Left kidney (tissue), 8 donors: ENCODE measurements at places on chromosomes 1 and 21.

- no peak for DNase-seq
Measured at GRCh38 chr1:31222176-31222575, 17.5 kb downstream of the NKAIN1 start.

GRCh38 chr21:14271053-14271452 lies 55.1 kb downstream of the RBM11 start:
- DNase-seq = no peak

DNA sequence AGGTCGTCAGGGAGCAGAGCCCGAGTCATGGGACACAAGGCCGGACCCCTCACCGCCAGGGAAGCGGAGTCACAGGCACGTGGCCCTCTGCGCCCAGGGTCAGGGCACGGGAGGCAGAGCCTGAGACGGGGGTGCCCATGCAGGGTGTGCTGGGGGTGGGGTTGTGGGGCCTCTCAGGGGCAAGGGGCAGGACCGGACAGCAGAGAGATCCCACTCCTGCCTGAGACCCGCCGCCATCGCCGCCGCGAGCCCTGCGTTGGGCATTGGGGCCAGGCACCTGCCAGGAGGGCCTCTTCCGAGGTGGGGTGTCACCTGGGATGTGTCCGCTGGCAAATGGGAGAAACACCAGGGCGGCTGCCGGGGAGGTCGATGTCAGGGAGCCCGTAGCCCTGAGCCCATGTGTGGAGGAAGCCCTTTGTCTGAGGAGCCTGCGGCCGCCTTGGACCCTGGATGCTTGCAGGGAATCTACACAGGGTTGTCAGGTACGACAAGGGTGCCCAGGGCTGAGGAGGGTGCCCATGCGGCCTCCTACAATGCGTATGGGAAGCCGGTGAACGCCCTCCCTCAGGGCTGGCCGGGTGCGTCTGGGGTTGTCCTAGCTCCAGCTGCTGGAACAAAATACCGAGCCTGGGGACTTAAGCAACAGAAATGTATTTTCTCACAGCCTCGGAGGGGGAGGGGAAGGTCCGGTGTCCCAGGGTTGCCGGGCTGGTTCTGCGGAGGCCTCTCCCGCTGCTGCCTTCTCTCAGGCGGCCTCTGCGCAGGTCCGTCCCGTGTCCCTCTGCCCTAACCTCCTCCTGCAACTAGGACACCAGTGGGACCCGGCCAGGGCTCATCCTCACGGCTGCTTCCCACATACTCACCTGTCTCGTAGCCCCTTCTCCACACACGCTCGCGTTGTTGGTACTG lies 16.4 kb upstream of the C1orf159 start:
- no peak for DNase-seq

GRCh38 chr1:11294951-11295350 lies 22.0 kb downstream of the UBIAD1 start:
- no peak for DNase-seq

- peak; percentile 25 for DNase-seq
Measured at GRCh38 chr1:184025242-184025675, 12.3 kb downstream of the COLGALT2 start.

DNA sequence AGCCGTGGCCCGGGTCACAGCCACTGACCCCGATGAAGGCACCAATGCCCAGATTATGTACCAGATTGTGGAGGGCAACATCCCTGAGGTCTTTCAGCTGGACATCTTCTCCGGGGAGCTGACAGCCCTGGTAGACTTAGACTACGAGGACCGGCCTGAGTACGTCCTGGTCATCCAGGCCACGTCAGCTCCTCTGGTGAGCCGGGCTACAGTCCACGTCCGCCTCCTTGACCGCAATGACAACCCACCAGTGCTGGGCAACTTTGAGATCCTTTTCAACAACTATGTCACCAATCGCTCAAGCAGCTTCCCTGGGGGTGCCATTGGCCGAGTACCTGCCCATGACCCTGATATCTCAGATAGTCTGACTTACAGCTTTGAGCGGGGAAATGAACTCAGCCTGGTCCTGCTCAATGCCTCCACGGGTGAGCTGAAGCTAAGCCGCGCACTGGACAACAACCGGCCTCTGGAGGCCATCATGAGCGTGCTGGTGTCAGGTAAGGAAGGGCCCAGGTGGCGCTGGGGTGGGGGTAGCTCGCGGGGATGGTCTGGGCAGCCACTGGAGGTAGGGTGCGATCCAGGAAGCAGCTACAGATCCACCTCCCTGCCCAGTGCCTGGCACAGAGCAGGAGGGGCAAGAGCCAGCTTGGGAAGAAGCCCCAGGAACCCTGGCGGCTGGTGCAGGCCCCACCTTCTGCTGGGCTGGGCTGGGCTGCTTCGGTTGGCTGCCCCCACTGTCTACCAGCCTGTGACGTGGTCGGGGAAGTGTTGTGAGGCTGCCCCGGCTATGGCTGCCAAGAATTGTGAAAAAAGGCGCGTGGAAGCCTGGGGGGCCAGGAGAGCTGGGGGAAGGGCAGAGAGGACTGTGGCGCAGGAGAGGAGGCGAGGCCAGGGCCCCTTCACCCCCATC lies 3.8 kb downstream of the CELSR2 start:
- no peak for DNase-seq

- no peak for DNase-seq
Measured at GRCh38 chr1:33842348-33842747, 21.5 kb upstream of the HMGB4 start.

DNA sequence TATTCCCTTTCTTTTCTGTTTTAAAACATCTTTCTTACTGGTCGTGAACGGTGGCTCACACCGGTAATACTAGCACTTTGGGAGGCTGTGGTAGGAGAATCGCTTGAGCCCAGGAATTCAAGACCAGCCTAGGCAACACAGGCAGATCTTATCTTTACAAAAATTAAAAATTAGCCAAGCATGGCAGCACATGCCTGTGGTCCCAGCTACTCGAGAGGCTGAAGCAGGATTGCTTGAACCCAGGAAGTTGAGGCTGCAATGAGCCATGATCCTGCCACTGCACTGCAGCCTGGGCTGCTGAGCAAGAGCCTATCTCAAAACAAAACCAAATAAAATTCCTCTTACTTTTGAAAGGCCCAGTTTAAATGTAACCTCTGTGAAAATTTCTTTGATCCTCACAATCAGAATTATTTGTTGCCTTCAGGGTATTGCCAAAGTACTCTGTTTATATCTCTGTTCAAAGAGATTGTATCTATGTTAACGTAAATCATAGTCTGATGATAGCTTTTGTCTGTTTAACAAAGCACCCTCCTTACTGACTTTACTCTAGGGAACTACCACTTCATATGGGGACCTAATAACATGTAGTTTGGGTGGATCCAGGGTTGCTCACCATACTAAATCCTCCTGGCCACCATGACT lies 71.6 kb downstream of the RERE start:
- no peak for DNase-seq

DNA sequence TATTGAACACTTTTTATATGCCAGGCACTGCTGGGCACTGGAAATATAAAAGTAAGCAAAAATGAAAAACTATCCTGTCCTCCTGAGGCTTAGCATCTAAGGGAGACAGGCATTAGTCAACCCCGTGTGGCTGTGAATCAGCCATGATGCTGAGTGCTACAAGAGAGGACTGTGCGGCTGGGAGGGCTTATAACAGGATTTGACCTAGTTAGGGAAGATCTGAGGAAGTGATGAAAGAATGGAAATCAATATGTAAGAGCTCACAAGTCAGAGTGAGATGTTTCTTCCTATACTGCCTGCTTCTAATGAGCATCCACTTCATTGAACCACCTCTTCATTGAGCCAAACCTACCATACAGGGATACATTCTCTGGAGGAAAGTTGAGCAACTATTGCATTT lies 15.1 kb downstream of the TRIM45 start:
- no peak for DNase-seq

DNA sequence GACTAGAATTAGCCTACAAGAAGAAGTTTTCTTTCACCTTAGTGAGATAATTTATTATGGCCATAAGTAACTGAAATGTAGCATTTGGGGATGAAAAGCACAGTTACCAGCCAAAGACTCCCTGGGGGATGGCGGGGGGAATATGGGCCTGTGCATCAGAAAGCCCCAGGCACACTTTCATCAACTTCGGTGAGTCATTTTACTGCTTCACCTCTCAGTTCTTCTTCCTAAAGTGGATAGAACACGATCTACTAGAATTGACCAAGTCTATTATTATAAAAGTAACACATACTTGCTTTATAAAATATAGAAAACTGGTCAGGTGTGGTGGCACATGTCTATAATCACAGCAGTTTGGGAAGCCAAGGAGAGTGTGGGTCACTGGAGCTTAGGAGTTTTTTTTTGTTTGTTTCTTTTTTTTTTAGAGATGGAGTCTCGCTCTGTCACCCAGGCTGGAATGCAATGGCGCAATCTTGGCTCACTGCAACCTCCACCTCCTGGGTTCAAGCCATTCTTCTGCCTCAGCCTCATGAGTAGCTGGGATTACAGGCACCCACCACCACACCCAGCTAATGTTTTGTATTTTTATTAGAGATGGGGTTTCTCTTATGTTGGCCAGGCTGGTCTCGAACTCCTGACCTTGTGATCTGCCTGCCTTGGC lies 141.8 kb downstream of the ZZZ3 start:
- DNase-seq = no peak

- DNase-seq = no peak
Measured at GRCh38 chr1:204479387-204480136, 15.0 kb downstream of the PIK3C2B start.

DNA sequence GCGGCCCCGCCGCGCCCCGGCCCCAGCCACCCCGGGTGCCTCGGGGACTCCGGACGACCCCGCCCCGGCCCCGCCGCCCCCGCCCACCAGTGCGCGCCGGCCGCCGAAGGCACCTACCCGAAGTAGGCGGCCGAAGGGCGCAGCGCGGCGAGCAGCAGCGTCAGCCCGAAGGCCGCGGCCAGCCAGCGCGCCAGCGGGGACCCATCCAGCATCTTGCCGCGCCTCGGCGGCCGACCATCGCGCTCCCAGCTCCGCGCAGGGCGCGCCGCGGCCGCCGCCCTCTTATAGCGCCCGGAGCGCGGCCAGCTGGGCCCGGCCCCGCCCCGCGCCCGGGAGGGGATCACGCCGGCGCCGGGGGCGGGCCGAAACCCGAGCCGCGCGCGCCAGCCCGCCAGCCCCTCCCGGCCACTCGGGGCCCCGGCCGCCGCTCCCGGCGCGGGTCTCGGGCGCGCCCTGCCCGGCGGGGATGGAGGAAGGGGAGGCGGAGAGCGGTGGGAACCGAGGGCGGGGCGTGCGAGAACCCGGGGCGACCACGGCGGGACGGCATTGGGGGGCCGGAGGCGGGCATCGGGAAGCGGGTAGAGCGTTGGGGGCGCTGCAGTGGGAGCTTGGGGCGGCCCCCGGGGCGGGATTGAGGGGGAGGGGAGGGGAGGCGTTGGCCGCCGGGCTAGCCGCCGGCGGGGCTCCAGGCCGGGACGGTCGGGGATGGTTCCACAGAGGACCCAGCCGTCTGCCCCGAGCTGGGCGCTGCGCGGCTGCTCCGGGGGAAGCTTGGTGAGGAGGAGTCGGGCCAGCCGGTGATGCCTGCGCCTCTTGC lies at the start of gene WNT9A:
WNT9A (minus strand) TSS at position 257 of the 817 bp plus-strand sequence; CDS start at position 212, 45 bp downstream.
- peak; percentile 68 for DNase-seq

DNA sequence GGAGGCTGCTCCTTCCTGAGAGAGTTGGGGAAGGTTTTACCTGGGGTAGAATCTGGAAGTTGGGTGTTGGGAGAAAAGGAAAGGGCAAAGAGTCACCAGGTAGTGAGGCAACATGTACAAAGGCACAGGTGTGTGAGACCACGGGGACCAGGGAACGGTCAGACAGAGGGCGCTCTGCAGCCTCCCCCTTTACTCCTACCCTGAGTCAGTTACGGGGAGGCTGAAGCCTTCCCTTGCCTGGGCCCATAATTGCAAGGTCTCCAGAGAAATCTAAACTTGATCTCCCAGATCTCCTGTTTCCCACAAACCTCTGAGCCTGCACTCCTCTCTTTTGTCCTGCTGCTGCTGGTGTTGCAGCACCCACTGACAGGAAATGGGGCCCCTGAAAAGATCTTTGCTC lies 22.0 kb downstream of the CCN1 start:
- DNase-seq = no peak

GRCh38 chr1:209871006-209871405 lies 43.2 kb downstream of the UTP25 start:
- no peak for DNase-seq

- DNase-seq = no peak
Measured at GRCh38 chr1:53356637-53357036, 28.8 kb upstream of the LRP8 start.

GRCh38 chr1:241142493-241142892 lies 214.5 kb downstream of the RGS7 start:
- DNase-seq = no peak

GRCh38 chr1:180372728-180373127 lies 129.6 kb downstream of the ACBD6 start:
- no peak for DNase-seq

- DNase-seq = no peak
Measured at GRCh38 chr1:26922431-26922729, 837 bp downstream of the NUDC start.

DNA sequence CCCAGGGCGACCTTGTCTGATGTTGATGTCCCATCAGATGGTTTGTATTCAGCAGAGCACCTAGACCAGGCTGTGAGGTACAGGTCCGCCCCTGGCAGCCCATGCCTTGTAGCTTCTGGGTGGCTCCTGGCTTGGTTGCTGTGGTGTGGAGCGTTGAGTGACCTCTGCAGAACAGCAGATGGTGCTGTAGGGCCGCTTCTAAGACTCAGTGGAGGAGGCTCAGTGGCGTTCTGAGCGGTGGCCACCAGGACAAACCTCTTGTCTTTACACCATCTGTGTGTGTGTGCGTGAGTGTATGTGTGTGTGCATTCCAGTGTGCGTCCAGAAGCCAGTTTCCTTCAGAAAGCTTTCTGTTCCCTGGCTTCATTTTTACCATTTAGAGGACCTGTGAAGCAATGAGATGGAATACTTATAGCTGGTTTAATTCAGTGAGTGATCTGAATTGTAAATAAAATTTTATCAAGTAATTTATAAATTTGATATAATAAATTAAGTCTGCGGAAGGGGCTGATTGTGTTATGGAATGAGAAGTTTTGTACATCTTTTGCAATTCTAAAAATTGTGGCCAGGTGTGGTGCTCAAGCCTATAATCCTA lies 66.1 kb downstream of the ADARB1 start:
- DNase-seq = peak; percentile 78

GRCh38 chr1:172656576-172656975 lies 2.3 kb upstream of the FASLG start:
- no peak for DNase-seq
